NCI-H524 treated with DMSO at 0.1 percent for 48 hours (cell line): ENCODE measurements at places on chromosomes 13 and 19.

DNA sequence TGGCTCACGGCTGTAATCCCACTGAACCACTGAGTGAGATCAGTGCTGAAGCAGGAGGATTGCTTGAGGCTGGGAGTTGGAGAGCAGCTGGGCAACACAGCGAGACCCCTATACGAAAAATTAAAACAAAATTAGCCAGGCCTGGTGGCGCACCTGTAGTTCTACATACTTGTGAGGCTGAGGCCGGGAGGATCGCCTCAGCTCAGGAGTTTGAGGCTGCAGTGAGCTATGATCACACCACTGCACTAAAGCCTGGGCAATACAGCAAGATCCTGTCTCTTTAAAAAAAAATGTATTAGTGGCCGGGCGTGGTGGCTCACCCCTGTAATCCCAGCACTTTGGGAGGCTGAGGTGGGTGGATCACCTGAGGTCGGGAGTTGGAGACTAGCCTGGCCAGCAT, 6.3 kb upstream of the SELENOV start:
- no peak for DNase-seq

DNA sequence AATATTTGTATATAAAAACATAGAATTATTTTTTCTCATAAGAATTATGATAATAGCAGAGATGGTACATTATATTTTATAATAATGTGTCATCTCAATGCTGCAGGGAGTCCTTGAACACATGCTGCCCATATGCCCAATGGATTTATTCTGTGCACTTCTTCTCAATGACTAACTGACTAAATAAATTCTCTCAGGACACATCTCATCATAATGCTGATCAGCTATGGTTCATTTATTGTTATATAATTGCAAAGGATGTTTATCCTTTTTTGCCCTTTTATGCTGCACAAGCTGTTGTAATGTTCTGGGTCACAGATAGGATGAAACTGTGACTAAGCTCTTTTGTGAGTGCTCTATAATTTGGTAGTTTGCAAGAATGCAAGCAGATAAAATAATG, 1273.3 kb upstream of the ATXN8OS start:
- peak; percentile 19 for DNase-seq

DNA sequence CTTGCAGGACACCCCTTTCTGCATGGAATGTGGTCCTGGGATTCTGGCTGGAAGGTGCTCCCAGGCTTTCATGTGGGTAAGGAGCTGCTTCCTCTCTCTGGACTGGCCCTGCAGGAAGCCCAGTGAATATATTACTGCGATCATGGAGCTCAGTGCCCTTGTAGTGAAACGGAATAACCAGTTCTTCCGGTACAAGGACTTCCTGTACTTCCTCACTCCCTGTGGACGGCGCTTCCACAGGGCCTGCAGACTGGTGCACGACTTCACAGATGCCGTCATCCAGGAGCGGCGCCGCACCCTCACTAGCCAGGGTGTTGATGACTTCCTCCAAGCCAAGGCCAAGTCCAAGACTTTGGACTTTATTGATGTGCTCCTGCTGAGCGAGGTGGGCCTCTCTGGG, 8.0 kb downstream of the CYP4F8 start:
- DNase-seq: no peak

GRCh38 chr19:4597975-4598671, 38.6 kb upstream of the SEMA6B start:
- no peak for DNase-seq

- no peak for DNase-seq
Measured at GRCh38 chr13:43058318-43058674, 34.9 kb downstream of the DNAJC15 start.

DNA sequence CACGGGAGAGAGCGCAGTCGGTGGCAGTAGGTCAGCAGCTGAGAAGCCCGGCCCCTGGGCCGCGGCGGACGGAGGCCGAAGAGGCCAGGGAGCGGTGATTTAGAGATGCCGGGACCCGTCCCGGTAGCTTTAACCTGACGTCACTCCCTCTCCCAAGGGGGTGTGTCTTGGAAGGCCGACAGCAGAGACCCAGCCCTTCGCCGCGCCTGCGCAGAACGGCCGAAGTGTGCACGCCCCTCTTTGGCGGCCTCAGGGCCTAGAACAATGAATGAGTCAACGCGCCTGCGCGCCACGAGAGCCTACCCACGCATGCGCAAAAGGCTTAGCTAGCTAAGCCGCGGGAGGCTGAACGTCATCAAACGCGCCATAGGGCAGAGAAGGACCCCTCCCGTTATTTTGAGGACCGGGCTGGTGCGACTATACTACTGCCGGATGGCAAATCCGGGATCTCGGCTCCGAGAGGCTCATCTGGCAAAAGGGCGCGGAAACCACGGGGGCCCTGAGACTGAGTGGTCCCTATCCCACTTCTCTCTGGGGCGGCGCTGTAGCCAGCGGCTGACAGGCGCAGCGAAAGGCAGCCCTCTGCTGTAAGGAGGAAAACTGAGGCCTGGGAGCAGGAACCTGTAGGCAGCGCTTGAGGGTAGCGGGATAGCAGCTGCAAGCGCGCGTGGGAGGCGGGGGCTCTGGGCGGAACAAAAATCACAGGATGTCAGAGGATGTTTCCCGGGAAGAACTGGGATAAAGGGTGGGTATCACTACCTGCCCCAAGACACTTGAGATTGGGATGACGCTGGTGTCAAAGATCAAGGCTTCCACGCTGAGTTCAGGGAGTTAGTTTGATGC, at the start of the genes IRGQ and ZNF576:
Gene IRGQ (minus strand): TSS at position 136 of the 843 bp plus-strand sequence. CDS start 796 bp downstream, outside the sequence.
Gene ZNF576 (plus strand): TSS at position 597 of the 843 bp plus-strand sequence. CDS start 514 bp downstream, outside the sequence.
- peak; percentile 81 for DNase-seq

- no peak for DNase-seq
Measured at GRCh38 chr19:11479898-11480714, 740 bp downstream of the ELAVL3 start.

GRCh38 chr13:103451656-103452055, 385.4 kb upstream of the SLC10A2 start:
- DNase-seq: no peak

DNA sequence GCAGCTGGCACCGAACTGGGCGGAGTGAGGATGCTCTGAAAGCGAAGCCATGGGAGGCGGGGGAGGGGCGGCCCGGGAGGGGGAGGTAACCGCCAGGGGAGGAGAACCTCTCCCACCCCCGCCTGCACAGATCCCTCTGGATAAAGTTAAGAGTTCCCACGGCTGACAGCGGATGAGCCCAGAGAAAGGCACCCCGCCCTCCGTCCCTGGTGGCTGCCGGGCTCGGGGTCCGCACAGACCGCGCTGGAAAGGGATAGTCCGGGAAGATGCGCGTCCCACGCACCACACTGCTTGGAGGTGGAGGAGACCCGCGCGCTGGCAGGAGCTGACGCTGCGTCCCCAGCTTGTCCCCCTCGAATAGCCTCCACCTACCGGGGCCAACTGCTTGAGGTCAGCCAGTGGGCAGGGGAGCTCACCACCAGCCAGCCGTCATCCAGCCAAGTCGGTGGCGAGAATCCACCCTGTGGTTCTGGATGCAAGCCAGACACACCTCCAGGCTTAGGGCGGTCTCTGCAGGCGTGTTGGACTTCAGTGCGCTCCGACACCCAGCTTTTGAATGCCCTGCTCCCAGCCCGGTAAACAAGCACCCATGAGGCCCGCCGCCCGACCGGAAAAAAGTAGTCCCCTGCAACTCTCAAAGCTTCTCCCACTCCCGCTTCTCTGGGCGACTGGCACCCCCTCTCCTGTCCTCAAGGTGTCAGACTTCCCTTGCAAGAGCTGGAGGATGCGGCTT, at the start of gene TRPC4:
Gene TRPC4 (minus strand): TSS at position 17 of the 733 bp plus-strand sequence. CDS start 86,439 bp downstream, outside the sequence.
- no peak for DNase-seq

GRCh38 chr13:42048342-42048683, at the start of gene DGKH:
Gene DGKH (plus strand): TSS chr13:42048648. CDS start chr13:42048774, 126 bp downstream.
- no peak for DNase-seq

- peak; percentile 9 for DNase-seq
Measured at GRCh38 chr13:32911506-32911905, 104.7 kb upstream of the KL start.

GRCh38 chr19:38247126-38247525, 9.0 kb downstream of the PPP1R14A start:
- no peak for DNase-seq

- DNase-seq: no peak
Measured at GRCh38 chr19:8814176-8814575, 17.9 kb downstream of the ZNF558 start.

DNA sequence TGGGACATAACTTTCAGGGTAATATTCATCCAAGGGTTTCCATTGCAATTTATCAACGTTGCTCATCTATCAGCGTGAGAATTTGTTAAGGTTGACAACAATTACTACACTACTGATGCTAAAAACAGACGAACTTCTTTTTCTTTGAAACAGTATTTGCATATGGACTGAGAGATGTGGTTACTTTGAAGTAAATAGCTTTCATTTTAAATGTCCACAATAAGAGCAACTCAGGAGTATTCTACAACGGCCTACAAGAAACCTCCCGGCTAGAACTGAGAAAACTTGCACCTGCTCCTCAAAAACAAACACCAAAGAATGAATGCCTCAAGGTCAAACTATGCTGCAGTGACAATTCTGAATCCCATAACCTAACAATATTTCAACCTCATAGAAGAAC, 238.4 kb downstream of the IRS2 start:
- DNase-seq: no peak
